Breast epithelium (tissue), 4 donors: ENCODE measurements at places on chromosomes 7 and 10. TPM values are rescaled to one million over a fixed set of nuclear protein-coding genes. Genes with fewer than 3 reads are reported as not detected.

POR gene
- 123 TPM for total RNA-seq

DNA sequence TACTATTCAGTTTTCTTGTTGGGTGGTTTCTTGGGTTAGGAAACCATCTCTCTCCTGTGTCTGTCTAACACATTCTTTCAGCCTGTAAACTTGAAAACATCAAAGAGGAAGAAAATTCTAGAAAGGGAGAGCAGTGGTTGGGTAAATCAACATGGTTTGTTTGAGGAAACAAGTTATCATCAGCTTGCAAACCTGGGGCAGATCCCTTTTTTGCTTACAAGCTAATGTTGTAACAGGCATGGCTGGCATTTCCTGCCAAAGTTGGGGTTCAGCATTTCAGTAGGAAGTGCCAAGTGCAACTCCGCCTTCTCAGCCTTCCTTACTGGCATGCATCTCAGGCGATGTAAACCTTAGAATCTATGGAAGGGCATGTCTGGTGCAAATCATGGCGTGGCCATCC is 112.6 kb downstream of the EEPD1 start:
- no peaks in the 10 kb centered on the region for H3K4me1 ChIP-seq
- no peaks in the 10 kb centered on the region for H3K27me3 ChIP-seq
- H3K4me3 ChIP-seq: no peak overlapping the region

DNA sequence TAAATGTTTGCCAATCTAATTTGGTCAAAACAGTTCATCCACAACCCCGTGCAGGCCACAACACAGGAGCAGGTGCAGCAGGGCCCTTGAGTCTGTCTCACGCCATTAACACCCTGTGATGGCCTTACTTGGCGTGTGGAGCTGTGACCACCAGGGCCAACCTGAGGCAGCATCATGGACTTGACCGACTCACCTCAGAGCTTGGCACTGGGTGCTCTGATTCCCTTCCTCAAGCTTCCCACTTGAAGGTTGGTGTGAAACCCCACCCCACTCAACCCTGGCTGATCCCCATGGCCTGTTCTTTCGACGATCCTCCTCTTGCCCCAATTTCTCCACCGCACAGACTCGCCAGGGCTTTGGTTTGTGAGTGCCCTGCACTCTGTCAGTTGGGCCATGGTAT is 623.1 kb downstream of the PTPRN2 start:
- no peaks in the 10 kb centered on the region for H3K36me3 ChIP-seq
- no peaks in the 10 kb centered on the region for H3K4me1 ChIP-seq
- H3K27me3 ChIP-seq: peaks cover 7% of the 10 kb centered on the region
- no peak overlapping the region for H3K27ac ChIP-seq

SPDYE1 gene
- not detected for total RNA-seq

KIF11 gene
- 1.6 TPM for total RNA-seq
